HuH-7 (cell line): ENCODE measurements at places on chromosomes 6 and 20.

DNA sequence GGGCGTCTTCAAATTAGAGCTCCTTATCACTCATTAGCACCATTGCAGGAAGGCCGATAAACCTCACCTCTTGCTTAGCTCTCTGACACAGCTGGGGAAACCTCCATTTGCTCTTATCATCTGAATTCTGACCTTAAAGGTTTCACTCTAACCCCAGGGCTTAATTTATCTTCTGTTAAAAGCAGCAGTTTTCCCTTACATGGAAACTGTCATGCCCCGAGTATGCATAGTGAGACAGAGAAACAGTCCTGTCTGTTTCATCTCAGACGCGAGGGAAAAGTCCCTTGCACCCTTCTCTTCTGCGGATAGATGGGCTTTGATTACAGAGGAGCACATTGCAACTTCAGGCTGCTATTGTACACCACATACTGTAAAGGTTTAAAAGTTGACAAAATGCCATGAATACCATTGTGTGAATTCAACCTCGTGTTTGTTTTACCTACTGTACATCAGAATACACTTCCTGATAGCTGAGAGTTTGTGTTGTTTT lies 191.5 kb upstream of the BMP2 start:
- no peak for DNase-seq

- DNase-seq: no peak
Measured at GRCh38 chr6:121354764-121355163, 20.5 kb upstream of the TBC1D32 start.

DNA sequence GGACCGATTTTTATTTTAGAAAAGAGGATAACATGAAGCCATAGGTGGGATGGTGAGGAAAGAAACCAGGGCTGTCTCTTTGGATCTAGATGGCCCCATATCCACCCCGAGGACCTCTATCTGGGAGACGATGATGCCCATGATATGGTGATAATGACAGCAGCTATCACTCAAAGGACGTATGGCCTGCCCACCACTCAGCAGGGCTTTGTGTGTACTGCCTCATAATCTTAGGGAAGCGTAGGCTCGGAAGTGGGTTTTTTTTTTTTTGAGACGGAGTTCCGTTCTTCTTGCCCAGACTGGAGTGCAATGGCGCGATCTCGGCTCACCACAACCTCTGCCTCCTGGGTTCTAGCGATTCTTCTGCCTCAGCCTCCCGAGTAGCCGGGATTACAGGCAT lies 8.2 kb upstream of the TAF8 start:
- DNase-seq: no peak

DNA sequence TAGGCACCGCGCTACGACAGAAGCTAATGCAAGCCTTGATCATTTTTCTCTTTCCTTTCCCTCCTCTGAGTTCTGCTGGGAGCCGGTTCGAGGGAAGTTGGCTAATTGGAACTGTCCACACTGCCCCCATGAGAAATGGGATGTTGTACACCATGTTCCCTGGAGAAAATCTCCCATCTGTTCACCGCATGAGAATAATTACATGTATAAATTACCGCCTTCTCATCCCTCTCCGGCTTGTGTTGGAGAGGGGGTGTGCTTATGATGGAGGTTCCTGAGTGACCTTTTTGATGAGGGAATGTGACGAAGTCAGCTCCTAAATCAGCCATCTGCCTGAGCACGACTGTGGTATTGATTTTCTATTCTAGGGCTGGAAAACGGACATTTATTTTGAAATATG lies 320.2 kb upstream of the SULF2 start:
- DNase-seq: no peak

DNA sequence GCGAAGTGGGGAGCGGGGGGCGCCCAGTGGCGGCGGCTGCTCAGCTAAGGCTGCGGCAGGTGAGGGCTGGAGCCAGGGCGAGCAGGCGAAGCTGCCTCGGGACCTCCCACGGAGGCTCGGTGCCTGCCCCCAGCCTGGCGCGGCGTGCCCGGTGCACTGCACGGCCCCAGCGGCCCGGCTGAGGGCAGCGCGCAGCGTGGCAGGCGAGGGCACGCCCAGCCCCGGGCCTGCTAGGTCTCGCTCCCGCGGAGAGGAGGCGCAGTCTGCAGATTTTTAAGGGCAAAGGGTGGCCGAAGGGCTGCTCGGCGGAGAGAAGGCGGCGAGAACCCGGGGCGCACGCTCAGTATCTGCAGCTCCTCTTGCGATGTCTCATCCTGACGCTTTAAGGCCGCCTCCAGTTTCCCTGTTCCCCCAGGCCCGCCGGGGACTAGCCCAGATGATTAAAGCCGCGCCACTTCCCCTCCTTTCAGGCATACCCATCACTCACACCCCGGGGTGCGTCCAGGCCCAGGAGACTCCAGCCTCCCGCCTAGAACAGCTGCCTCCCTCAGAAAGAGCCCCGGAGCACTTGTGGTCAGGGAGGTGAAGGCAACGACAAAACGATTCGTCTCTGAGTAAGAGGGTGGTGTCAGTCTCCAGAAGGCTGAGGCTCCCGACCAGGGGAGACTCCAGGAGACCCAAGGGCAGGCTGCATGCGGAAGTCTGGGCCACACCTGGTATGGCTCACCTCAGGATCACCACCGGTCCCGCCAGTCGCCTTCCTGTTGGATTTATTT lies at the start of gene FERMT1:
Gene FERMT1 (minus strand): TSS at position 158 of the 776 bp plus-strand sequence. CDS start 3,476 bp downstream, outside the sequence.
- DNase-seq: peak; percentile 87

GRCh38 chr6:30615958-30616810 lies 859 bp downstream of the PPP1R10 start:
- no peak for DNase-seq
